CD4-positive, alpha-beta T cell treated with Interleukin-4 for 4 hours (primary cell): ENCODE measurements at places on chromosomes 1 and 21.

DNA sequence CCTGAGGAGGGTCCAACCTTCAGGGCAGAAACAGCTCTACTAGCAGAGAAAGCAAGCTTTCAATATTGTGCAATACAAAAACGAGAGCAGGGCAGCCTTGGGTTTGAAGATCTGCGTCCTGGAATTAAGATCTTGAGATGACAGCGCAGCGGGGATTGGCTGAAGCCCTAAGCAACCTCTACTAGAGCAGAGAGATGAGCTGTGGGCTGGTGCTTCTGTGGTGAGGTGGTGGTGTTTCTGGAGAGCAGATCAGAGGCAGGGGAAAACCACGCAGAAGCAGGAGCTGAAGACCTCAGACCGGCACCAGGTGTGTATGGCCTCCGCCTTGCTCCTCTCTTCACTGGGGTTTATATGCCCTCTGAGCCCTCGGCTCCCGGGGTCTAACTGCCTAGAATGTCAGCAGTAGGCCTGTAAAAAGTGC lies 12.5 kb downstream of the TRAF3IP3 start:
- peak; percentile 94 for DNase-seq

- DNase-seq, result no peak
These were observed 68.2 kb upstream of the TMPRSS2 start for GRCh38 chr21:41576013-41576615.

- DNase-seq, result no peak
These were observed at the start of gene PGLYRP3 for GRCh38 chr1:153312570-153313186. Gene PGLYRP3, minus strand, starts transcription at chr1:153312952. Its CDS starts 2,287 bp downstream, at chr1:153310665.

- no peak for DNase-seq
These were observed 205.6 kb downstream of the HIVEP3 start for GRCh38 chr1:41713141-41713540.

GRCh38 chr1:24186711-24186992 lies 437 bp downstream of the IFNLR1 start:
- DNase-seq, result no peak
